Purkinje cell (primary cell): ENCODE measurements at places on chromosomes 11 and 22. TPM values are rescaled to one million over a fixed set of nuclear protein-coding genes. Genes with fewer than 3 reads are reported as not detected.

Gene CATSPER1
- 0.59 TPM in 1 of 2 replicates, not detected in the other for polyA plus RNA-seq

Gene GLYATL2
- polyA plus RNA-seq: 0.24 TPM in 1 of 2 replicates, not detected in the other

Gene ISX
- polyA plus RNA-seq: not detected in 2 replicates

Gene ZP1
- polyA plus RNA-seq: not detected in 2 replicates

Gene C11orf87
- 216 and 251 TPM in 2 replicates for polyA plus RNA-seq

Gene APOA4
- polyA plus RNA-seq: not detected in 2 replicates

Gene MS4A3
- not detected in 2 replicates for polyA plus RNA-seq
